Left renal cortex interstitium (tissue), 4 donors: ENCODE measurements at places on chromosomes 2 and 18. TPM values are rescaled to one million over a fixed set of nuclear protein-coding genes. Genes with fewer than 3 reads are reported as not detected.

- no peak for DNase-seq
Measured at GRCh38 chr18:34976899-34977837, 64.0 kb upstream of the MAPRE2 start.

DNA sequence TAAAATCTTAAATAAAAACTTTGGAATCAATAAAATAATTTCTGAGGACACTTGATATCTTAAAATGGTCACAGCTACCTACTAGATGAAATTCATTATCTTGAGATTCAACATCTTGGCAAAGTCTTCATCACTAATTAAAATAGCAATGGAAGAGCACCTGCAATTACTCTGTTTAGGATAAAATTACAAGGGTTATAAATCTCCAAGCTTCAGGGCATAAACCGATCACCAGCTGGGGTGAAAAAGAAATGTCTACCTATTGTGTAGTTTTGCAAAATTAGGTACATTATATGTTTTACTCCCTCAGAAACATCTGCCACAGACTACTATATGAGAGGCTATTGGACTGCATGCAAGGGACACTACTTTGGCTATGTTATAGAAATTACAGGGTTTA lies 327.1 kb downstream of the CCDC178 start:
- DNase-seq, result no peak

Gene RIT2
- 0.22 TPM for polyA plus RNA-seq

Gene FAM124B
- polyA plus RNA-seq, result 1.8 TPM

DNA sequence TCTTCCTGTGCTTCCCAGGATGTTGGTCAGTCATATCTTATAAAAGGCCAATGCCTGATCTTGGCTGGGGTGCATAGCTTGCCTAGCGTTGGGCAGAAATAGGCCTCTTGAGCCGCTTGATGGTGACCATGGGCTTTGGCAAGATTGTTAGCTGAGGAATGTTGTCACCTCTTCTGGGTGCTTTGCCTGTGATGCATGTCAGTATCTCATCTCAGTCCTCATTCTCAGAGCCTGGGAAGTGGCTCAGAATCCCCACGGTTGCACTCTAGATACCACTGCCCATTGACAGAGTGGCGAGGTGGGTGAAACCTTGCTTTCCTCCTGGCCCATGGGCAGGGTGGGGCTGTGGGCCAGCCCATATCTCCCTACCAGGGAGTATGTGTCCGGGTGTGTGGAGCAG lies 79.2 kb upstream of the MGAT5 start:
- DNase-seq, result no peak

DNA sequence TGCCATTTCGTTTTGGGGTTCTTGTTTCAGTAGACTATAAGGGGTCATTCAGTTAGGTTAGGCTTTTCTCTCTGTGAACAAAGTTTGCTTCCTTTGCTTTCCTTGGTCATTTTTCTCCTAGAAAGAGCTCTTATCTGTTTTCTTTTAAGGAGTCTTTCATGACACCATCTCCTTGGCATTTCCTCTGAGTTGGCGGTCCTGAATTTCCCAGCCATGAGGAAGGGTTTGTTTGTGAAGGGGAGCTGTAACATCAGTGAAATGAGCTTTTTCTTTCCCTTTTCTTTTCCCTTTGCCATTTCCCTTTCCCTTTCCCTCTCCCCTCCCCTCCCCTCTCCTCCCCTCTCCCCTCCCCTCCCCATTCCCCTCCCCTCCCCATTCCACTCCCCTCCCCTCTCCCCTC lies 61.7 kb downstream of the MAP4K4 start:
- no peak for DNase-seq

- DNase-seq, result no peak
Measured at GRCh38 chr2:175930504-175930903, 71.6 kb downstream of the LNPK start.

GRCh38 chr2:120344976-120345581 lies 857 bp upstream of the INHBB start:
- DNase-seq, result no peak

- no peak for DNase-seq
Measured at GRCh38 chr2:72142570-72143440, 4.9 kb downstream of the CYP26B1 start.
